ENCODE measurements at places on chromosomes 1 and 21.

DNA sequence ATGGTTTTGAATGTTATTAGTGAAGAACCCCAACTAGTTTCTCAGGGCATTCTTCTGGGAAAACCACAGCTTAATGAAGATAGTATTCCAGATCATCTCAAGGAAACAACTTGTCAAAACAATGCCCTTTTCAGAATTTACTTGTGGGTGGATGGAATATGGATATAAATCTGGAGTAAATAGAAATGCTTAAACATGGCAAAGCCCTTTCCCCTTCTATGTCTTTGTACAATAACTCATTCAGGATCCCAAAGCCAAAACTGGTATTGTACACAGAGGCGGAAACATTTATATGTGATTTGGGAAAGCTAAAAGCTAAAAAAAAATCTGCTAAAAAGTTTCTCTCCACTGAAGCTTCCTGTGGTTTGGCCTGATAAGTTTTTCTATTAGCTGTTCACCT is 55.5 kb upstream of the RGS5 start:
- no peak overlapping the region for H3K4me3 ChIP-seq
- DNase-seq, result no peak
- H3K4me1 ChIP-seq, result no peaks in the 10 kb centered on the region
- H3K36me3 ChIP-seq, result no peaks in the 10 kb centered on the region
- H3K27ac ChIP-seq, result no peak overlapping the region
- H3K27me3 ChIP-seq, result no peaks in the 10 kb centered on the region

DNA sequence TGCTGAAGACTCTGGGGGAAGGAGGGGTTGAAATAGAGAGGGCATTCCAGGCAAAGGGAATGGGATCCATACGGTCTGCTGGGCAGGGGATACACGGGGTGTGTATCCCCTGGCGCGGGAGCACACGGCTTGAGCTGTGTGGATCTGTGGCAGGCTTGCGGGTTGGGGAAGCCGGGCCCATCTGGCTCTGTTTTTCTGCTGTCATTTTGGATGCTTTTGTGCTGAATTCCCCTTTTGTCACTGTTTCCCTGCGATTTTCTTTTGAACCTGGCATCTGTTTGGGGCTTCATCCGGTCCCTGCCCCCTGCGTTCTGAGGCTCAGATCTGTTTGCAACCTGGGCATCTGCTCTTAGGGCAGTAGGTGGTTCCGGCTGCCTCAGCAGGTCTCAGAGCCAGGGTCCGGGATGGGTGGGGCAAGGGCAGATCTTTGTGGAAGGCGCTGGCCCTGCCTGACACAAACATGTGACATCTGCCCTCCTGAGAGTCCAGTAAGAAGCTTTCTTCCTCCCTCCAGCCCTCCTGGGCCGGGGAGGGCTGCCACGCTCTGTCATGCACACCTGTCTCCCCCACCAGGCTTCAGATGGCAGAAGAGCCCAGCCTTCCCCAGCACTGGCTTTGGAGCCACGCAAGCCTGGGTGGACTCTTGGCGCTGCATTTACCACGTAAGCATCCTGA is 84.0 kb downstream of the IGSF21 start:
- no peaks in the 10 kb centered on the region for H3K36me3 ChIP-seq
- no peaks in the 10 kb centered on the region for H3K4me1 ChIP-seq
- no peak for DNase-seq
- H3K4me3 ChIP-seq, result no peak overlapping the region
- H3K27ac ChIP-seq, result no peak overlapping the region
- H3K27me3 ChIP-seq, result peaks cover 60% of the 10 kb centered on the region

DNA sequence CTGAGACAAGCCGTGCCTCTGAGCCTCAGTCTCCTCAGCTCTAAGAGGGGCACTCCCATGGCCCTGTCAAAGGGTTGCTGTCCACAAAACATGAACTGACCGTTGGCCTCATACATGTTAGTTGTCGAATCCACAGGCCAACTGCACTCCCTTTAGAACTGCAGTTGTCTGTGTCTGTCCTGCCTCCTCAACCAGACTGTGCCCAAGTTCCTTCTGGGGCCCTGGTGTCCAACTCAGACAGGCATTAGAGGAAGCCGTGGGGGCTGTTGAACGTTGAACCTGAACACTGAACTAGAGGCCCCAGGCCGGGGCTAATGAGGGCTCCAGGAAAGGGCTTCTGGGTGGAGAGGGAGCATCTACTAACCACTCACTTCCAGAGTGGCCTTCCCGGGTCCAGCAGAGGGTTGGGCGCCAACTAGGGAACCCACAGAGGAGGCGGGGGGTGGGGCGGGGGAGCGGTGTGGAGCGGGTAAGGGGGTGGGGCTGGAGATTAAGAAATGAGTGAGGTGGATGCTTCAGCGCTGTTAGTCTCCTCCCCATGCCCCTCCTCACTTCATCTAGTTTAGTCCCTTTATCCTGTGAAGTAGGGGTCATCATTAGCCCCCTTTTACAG is at the start of gene RAB42:
Gene RAB42, plus strand, starts transcription at position 558 of the 613 bp plus-strand sequence. CDS start 247 bp downstream, outside the sequence.
- H3K4me3 ChIP-seq, result peak within 1 kb of the TSS; percentile 75
- H3K36me3 ChIP-seq, result no peaks in the 10 kb centered on the region
- DNase-seq, result no peak
- H3K27ac ChIP-seq, result no peak within 1 kb of the TSS
- H3K27me3 ChIP-seq, result peaks cover 16% of the 10 kb centered on the region
- H3K4me1 ChIP-seq, result peaks cover 8% of the 10 kb centered on the region

GRCh38 chr1:37795340-37796125 is 1.9 kb downstream of the MANEAL start:
- peaks cover 4% of the 10 kb centered on the region for H3K36me3 ChIP-seq
- no peak for DNase-seq
- peak overlapping the region; percentile 58 for H3K27ac ChIP-seq

- DNase-seq, result no peak
- peaks cover 12% of the 10 kb centered on the region for H3K27me3 ChIP-seq
- no peak overlapping the region for H3K27ac ChIP-seq
- peaks cover 5% of the 10 kb centered on the region for H3K4me1 ChIP-seq
These were observed 65.0 kb downstream of the SYT6 start for GRCh38 chr1:114088392-114089299.

DNA sequence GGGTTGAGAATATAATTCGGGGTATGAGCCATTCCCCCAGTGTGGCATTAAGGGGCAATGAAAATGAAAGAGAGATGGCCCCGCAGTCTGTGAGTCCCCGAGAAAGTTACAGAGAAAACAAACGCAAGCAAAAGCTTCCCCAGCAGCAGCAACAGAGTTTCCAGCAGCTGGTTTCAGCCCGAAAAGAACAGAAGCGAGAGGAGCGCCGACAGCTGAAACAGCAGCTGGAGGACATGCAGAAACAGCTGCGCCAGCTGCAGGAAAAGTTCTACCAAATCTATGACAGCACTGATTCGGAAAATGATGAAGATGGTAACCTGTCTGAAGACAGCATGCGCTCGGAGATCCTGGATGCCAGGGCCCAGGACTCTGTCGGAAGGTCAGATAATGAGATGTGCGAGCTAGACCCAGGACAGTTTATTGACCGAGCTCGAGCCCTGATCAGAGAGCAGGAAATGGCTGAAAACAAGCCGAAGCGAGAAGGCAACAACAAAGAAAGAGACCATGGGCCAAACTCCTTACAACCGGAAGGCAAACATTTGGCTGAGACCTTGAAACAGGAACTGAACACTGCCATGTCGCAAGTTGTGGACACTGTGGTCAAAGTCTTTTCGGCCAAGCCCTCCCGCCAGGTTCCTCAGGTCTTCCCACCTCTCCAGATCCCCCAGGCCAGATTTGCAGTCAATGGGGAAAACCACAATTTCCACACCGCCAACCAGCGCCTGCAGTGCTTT is 9.4 kb downstream of the PROX1 start:
- H3K36me3 ChIP-seq, result no peaks in the 10 kb centered on the region
- H3K4me1 ChIP-seq, result no peaks in the 10 kb centered on the region
- H3K27ac ChIP-seq, result no peak overlapping the region
- H3K27me3 ChIP-seq, result peaks cover 32% of the 10 kb centered on the region
- no peak for DNase-seq

DNA sequence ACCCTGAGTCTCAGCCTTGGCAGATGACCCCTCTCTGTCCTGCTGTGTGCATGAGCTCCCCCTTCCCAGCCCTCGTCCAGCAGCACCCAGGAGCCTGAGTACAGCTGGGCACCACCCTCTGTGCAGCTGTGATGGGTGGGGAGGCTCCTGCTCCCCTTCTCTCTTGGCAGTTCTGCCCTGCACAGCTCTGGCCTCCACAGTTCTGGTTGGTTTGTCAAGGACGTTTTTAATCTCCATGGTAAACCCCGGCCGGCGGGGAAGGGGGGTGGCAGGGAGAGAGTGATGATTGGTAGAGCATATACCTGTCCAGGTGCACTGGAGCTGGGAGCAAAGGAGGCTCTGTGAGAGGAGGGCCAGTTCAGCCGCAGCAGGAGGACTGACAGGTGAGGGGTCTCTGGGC is at the start of gene CLCNKA:
Gene CLCNKA, plus strand, starts transcription at position 356 of the 400 bp plus-strand sequence. CDS start 584 bp downstream, outside the sequence.
- H3K4me3 ChIP-seq, result no peak within 1 kb of the TSS
- DNase-seq, result no peak
- H3K36me3 ChIP-seq, result no peaks in the 10 kb centered on the region
- no peak within 1 kb of the TSS for H3K27ac ChIP-seq
- no peaks in the 10 kb centered on the region for H3K4me1 ChIP-seq

DNA sequence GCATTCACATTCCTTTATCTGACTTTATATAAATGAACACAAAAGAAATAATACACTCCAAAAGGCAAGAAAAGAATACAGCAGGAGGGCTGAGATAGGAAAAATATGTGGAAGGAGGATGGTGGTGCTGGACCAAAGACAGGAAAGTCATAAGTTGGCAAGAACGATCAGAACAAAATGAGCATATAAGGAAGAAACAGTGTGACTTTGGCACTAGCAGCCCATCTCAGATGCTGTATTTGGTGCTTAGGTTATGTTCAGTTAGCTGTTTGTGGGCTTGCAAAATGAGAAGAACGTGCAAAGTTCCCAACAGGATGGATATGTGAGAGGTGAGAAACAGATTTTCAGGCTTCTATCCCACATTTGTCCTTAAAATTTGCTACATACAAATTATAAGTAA is 719.8 kb upstream of the ADGRL4 start:
- H3K4me3 ChIP-seq, result no peak overlapping the region
- no peak for DNase-seq
- H3K4me1 ChIP-seq, result no peaks in the 10 kb centered on the region
- no peak overlapping the region for H3K27ac ChIP-seq
- H3K27me3 ChIP-seq, result no peaks in the 10 kb centered on the region

DNA sequence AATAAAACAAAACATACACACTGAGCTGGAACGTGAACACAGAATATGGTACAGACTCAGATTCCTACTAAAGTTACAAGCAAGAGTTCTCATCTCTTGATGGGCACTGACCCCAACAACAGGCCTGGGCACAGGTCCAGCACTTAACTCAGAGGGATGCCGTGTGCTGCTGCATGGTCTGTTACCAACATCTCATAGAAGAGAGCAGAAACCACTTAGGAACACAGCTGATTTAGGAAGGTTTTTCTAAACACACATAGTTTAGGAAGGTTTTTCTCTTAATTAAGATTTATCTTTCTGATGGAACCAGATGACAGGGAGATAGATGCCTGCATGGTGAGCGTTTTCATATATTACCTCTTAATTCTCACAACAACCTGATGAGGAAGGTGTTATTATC is 1.5 kb downstream of the GCLM start:
- H3K27ac ChIP-seq, result no peak overlapping the region
- H3K36me3 ChIP-seq, result peaks cover 7% of the 10 kb centered on the region
- peaks cover 41% of the 10 kb centered on the region for H3K4me1 ChIP-seq
- H3K4me3 ChIP-seq, result peak overlapping the region; percentile 72
- H3K27me3 ChIP-seq, result no peaks in the 10 kb centered on the region

DNA sequence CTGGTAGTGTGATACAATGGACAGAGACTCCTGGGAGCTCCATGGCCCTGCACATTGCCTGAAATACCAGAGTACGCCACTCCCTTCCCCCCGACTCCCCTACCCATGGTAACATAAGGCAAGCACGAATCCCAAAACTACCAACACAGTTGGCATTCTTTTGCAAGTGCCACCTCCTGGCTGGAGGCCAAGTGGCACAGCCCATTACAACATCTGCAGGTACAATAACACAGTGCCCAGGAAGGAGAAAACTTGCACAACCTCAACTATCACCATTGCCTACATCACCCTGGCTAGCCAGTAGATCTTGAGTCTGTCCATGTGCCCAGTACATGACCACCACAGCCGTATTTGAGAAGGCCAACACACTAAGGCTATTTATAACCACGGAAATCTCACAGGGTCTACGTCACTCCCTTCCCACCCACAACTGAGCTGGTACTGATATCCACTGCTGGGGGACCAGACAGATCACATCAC is 11.7 kb downstream of the ADAMTS1 start:
- no peaks in the 10 kb centered on the region for H3K4me1 ChIP-seq
- no peak overlapping the region for H3K4me3 ChIP-seq
- H3K36me3 ChIP-seq, result no peaks in the 10 kb centered on the region
- peaks cover 8% of the 10 kb centered on the region for H3K27me3 ChIP-seq

GRCh38 chr1:22212400-22213233 is 69.7 kb upstream of the WNT4 start:
- H3K4me3 ChIP-seq, result no peak overlapping the region
- no peaks in the 10 kb centered on the region for H3K36me3 ChIP-seq
- H3K27ac ChIP-seq, result no peak overlapping the region
- peaks cover 84% of the 10 kb centered on the region for H3K27me3 ChIP-seq
- DNase-seq, result no peak

- no peak overlapping the region for H3K4me3 ChIP-seq
- H3K27ac ChIP-seq, result no peak overlapping the region
- no peaks in the 10 kb centered on the region for H3K36me3 ChIP-seq
- H3K4me1 ChIP-seq, result no peaks in the 10 kb centered on the region
- DNase-seq, result no peak
- H3K27me3 ChIP-seq, result no peaks in the 10 kb centered on the region
These were observed 350.9 kb downstream of the ST6GALNAC3 start for GRCh38 chr1:76425201-76426145.

- no peak overlapping the region for H3K4me3 ChIP-seq
- peaks cover 14% of the 10 kb centered on the region for H3K27me3 ChIP-seq
- no peak for DNase-seq
- no peaks in the 10 kb centered on the region for H3K36me3 ChIP-seq
These were observed 20.8 kb upstream of the EFNA1 start for GRCh38 chr1:155106862-155107261.

DNA sequence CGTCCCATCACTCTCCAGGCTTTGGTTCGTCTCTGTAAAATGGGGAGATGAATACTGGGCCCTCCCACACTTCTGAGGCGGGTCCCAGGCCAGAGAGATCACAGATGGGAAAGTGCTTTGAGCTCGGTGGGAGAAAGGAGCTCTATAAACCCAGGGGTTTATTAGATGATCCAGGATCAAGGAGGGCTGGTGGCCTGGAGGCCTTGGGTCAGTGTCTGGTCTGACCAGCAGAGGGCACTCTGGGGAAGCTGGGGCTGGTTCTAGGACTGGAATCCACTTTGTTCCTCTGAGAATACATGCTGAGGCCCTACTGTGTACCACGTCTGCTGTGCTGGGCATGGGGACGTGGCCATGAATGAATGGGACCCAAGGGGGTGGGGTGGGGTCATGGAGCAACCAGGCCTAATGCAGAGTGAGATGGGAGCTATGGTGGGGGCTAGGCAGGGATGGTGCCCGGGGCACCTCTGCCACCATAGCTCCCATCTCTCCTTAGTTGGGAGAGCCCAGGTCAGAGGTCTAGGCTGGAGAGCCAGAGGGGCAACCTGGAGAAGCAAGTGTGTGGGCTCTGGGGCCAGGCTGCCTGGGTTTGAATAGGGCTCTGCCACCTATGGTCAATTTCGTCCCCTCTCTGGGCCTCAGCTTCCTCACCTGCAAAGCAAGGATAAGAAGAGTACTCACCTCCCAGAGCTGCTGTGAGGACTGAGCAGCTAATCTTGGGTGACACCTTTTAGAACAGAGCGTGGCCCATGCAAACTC is 9.0 kb upstream of the FAM131C start:
- no peaks in the 10 kb centered on the region for H3K27me3 ChIP-seq
- H3K36me3 ChIP-seq, result peaks cover 2% of the 10 kb centered on the region
- no peak overlapping the region for H3K27ac ChIP-seq
- peaks cover 13% of the 10 kb centered on the region for H3K4me1 ChIP-seq
- no peak overlapping the region for H3K4me3 ChIP-seq

Measured in central memory CD8-positive, alpha-beta T cell (primary cell).